ENCODE measurements at places on chromosomes 1 and 21.

GRCh38 chr1:18575620-18576019 lies 55.0 kb upstream of the PAX7 start:
- peak; percentile 20 for DNase-seq

- no peak for DNase-seq
Measured at GRCh38 chr21:34061983-34062382, 11.4 kb upstream of the MRPS6 start.

GRCh38 chr1:17093822-17094393 lies 25.3 kb downstream of the PADI2 start:
- no peak for DNase-seq

DNA sequence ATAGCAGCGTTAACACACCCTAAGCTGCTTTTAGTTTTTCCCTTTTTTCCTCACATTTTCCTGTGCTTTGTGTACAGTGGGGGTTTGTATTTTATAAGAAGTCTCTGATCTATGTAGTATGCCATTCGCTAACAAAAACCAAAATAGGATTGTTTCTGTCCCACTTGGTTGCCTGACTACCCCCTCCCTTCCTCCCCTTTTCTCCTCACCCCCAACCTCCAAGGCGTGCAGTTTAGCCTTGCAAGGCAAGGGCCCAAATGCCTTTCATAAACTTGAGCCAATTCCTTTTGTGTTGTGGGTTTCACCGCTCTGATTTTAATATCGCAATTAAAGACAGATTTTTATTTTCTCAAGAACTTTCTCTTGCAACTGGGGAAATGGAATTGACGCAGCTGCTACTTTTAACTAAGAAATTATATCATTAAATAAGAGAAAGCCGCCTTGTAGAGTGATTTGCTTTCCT lies 276.9 kb downstream of the TM2D1 start:
- DNase-seq, result no peak

DNA sequence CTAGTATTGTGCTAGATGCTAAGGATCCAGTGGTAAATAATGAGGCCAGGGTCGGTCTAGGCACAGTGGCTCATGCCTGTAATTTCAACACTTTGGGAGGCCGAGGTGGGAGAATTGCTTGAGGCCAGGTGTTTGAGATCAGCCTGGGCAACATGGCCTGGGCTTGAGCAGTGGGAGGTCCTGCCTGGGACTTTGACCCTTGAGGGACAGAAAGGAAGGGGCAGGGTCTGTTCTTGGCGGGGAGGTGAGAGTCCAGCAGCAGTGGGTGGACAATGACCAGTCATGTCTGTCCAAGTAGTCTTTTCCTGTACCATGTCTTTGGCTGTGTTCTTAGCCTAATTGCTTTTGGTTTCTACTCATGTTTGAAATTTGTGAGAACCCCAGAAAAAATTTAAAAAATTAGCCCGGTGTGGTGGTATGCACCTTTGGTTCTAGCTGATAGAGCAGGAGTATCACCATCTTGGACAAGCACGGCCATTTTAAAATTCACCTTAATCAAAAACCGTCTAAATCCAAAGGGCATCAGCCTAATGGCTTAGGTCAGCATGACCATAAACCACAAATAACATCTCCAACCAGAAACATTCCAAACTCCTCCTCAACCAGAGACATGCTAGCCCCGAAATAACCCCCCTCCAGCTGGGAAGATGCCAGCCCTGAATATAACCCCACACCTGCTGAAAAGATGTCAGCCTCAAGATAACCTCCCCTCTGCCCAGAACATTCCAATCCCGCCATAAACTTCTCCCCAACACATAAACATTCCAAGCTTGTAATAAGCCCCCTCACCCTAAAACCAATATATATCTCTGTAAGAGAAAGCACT lies 6.8 kb upstream of the AK2 start:
- no peak for DNase-seq

DNA sequence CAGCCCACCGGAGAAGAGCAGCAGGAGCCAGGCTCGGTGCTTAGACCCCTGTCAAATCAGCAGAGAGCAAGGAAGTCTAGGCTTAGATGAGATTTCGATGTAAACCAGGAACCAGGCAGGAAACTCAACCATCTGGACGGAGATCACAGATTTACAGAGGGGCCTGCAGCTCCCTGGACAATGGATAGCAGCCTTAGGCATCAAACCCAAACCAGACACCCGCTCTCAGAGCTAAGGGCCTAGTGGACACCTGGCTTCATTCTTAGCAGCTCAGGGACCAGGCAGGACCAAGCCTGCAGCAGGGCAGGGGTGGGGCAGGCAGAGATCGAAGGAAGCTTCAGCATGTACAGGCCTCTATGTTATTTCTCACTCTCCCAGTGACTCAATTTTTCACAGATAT lies 127.8 kb upstream of the FMN2 start:
- no peak for DNase-seq

DNA sequence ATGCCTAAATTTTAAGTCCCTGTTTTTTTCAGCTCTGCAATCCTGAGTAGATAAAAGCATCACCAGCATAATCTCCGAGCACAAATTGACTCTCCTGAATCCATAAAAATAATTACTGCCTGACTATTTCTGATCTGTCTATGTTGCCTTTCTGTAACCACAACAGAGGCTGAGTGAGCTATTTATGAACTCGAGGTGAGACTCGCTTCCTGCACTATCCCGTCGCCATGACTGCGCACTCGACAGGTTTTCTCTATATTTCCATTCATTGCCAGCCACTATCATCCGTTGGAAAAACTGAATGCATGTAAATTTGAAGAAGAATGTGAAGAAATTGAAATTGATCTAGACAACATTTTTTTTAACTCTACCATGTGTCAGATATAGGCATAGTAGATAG lies 897.2 kb downstream of the ADGRL2 start:
- DNase-seq, result no peak

GRCh38 chr1:91736146-91736714 lies 149.7 kb downstream of the TGFBR3 start:
- DNase-seq, result no peak

DNA sequence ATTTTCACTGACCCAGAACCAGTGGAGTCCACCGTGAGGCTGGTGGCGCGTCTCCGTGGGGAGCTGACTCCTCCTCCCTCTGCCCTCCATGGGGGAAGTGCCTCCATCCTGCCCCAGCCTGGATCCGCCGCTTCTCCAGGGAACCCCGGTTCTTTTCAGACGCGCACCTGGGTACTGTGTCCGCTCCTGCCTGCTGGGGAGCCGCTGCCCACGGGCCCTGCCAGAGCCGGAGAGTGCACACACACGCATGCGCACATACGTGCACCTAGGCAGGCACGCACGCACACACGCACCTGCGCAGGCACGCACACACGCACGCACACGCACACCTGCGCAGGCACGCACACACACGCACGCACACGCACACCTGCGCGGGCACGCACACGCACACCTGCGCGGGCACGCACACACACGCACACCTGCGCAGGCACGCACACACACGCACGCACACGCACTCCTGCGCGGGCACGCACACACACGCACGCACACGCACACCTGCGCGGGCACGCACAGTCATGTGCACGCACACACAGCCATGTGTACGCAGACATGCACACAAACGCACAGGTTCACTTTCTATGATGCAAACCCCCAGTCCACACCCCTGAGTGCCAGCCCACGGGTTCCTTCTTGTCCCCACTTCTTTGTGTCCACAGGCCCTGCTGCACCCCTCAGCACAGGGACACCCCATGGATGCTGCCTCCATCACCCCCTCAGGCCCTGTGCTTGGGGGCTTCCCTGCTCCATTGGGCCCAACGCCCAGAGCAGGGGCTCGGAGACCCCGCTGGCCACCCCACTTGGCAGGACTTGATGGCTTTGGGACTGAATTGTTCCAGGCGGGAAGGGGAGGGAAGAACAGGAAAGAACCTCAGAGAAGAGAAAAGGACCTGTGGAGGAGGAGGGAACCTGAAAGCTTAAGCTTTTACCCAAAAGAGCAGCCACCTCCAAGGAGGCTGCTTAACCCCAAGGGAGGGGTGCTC lies 42.7 kb downstream of the MORN1 start:
- DNase-seq, result no peak

GRCh38 chr1:94591823-94592570 lies 50.4 kb upstream of the F3 start:
- DNase-seq, result no peak

GRCh38 chr1:71667216-71667615 lies 586.4 kb upstream of the ZRANB2 start:
- DNase-seq, result no peak

GRCh38 chr1:36346741-36347370 lies 23.4 kb upstream of the EVA1B start:
- DNase-seq, result no peak

- no peak for DNase-seq
Measured at GRCh38 chr1:95021805-95022643, 50.7 kb downstream of the ALG14 start.

GRCh38 chr1:69567652-69568420 lies at the start of gene LRRC7:
Gene LRRC7, plus strand, starts transcription at chr1:69567922. Its CDS starts 718 bp downstream, at chr1:69568640.
- no peak for DNase-seq

DNA sequence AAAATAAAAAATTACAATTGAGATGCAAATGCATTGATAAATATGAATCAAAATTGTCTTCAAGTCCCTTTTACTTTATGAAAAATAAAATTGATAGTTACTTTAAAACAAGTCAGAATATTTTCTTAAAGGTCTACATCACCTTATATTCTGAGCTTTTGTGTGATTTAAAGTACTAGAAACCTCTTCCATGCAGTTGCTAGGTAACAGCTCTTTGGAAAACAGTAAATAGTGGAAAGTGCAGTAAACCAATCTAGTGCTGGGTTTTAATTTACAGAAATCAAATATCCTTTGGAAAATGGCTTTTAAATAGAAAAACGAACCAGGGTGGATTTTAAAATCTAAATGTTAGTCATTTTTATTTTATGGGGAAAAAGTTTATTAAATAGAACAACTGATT lies 227.9 kb downstream of the KCNT2 start:
- DNase-seq, result no peak

DNA sequence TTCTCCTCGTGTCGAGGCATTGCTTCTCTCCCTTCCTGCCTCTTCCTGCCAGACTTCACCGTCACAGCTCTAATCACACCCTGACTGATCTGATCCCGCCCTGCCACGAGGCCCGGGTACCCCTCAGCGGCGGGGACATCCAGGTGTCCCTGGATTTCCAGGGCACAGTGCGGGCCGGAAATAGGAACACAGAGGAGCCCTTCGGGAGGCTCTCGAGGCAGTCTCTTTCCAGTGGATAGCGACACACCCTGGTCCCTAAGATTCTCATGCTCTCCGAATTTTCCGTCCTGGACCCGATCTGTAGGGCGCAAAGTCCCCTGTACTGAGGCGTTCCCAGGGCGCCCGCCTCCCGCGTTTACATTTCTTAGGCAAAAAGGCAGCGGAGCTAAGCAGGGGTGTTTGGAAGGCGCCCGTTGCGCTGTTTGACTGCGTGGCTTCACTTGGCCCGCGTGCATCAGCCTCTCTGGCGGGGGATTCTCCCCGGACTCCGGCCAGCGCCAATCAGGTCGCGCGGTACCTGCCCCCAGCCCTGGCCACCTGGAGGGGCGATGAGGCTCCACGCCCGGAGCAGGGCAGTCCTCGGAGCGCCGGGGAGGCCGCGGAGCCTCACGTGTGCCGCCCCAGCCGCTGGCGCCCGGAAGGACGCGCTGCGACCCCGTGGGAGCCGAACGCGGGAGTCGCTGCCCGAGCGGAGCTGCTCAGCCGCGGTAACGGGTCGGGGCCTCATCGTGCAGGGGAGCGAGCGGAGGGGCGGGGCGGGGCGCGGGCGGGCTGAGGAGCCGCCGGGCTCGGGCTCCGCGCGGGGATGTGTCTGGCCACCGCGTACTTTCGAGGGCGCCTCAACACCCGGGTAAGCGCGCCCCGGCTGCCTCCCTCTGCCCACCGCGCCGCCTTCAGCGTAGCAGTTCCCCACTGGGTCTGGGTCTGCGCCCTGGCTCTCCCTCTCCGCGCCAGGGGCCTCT lies at the start of gene FAM163A:
TSS of gene FAM163A (plus strand) at position 575 of the 962 bp plus-strand sequence. CDS start 69,807 bp downstream, outside the sequence.
- DNase-seq, result no peak

DNA sequence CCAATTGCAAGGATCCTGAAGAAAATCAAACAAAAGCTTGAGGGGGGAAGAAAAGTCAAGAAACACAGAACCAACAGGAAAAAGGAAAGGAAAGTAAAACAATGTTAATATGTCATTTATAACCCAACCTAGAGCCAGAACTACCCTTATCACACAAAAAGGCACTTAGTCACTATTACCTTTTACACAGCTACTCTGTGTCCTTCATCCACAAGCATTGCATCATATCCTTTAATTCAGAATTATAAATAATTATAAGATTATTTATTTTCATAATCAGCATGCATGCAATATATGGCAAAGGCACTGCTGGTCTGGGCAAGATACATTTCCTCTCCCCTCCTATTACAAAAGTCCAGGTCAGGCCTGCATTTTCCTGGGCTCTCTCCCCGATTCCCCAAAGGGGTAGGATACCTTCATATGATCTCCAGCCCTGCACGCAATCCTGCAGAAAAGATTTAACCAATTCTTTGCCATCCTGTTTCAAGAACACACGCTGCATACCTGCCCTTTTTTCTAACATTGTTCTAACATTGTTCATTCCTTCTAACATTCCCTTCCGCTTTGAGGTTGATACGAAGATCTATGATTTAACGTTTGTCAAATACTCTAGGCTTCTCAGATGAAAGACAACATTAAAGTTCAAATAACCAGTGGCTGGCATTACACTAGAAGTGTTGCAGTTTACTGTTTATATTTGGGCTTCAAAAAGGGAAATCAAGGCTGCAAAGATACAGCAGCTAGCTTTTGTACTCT lies 4.3 kb downstream of the PTPN14 start:
- no peak for DNase-seq

DNA sequence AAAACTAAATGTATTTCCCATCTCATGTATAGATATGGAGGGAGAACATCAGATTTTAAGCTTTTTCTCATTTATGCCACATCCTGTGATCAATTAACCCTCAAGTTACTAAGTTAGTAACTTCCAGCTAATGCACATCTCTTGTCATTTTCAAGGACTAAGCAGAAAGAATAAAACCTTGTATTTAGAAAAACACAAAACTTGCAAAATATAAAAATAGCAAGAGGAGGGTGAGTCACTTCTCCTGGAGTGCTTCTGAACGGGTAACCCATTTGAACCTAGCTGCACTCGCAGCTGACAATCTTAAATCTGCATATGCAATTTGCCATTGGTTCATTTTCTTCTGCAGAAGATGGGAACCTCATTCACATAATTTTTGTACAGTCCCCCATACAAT lies 500.5 kb downstream of the SETD4 start:
- no peak for DNase-seq

- DNase-seq, result no peak
Measured at GRCh38 chr21:31788581-31788980, 56.7 kb upstream of the SCAF4 start.

- no peak for DNase-seq
Measured at GRCh38 chr1:227379555-227379892, 61.2 kb upstream of the CDC42BPA start.

- no peak for DNase-seq
Measured at GRCh38 chr1:23854568-23854967, 13.5 kb downstream of the FUCA1 start.

DNA sequence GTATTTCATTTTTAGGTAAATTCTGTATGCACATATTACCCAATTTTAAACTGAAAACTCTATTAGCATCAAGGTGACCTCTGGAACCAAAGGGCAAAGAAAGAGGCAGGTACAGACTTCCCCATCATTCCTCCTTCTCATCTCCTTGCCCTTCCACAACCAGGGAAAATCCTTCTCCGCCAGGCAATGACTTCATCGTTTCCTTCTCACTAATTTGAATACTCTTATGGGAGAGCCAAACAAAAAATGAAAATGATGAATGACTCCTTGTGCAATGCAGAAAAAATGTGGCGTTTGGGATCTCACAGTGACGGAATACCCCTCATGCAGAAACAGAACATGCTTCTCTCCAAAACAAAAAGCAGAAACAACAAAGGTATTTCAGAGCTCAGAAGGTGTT lies 83.7 kb downstream of the HLCS start:
- DNase-seq, result no peak

GRCh38 chr1:67338642-67339041 lies 31.0 kb downstream of the IL12RB2 start:
- no peak for DNase-seq
